CD4-positive, alpha-beta T cell treated with Interleukin-1 beta for 1 hour (primary cell): ENCODE measurements at places on chromosomes 12 and 14.

DNA sequence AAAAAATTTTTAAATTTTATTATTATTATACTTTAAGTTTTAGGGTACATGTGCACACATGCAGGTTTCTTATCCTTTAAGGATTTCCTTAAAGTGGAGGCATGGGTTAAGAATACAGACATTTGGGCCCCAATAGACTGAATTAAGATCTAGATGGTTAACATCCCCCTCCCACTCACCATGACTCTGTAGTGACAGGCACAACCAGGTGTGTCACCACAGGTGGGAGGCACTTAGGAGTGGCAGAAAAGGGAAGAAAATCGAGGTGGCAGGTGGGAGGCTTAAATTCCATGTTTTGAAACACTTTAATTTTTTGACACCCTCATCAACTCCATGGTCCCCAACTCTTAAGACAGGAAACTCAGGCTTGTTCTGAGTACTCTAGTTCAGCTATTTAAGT is 37.6 kb upstream of the GRIP1 start:
- DNase-seq = no peak

- DNase-seq = no peak
Observed at GRCh38 chr14:103243764-103244737, 90.0 kb upstream of the EIF5 start.

DNA sequence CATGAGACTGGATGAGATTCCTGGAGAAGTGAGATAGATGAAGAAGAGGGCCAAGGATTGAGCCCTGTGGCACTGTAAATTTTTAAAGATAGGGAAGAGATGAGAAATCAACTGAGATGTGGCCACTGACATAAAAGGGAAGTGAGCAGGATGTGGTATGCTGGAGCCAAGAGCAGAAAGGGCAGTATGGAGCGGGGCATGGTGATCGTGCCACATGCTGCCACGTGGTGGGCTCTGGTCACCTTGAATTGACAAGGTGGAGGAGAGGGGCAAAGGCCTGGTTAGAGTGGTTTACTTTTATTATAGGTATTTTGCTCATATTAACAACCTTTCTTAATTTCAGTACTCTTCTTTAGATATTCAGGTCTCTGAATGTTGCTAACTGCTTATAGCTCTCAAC is 257.9 kb downstream of the NEDD1 start:
- no peak for DNase-seq

DNA sequence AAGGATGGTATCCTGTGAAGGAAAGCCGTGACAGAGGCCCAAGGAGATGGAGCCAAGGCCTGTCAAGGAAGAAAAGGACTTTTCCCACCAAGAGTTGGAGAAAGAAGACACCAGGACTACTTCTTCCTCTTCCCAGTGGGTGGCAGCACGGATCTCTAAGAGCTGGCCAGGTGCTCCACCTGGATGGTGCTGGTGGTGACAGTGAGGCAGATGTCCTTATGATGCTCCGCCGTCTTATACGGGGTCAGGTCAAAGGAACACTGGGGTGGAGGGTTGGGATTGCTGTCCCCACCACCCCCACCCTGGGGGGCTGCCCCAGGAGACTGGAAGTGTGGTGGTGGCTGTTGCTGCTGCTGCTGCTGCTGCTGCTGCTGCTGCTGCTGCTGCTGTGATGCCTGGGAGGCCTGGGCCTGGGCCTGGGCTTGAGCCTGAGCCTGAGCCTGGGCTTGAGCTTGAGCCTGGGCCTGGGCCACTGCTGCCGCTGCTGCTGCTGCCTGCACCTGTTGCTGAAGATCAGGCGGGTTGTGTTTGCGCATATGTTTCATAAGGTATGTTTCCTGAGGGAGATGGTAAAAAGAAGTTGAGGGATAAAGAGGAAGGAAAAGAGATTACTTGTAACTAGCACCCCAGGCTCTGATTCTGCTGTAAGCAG is 4.8 kb upstream of the ING4 start:
- no peak for DNase-seq

GRCh38 chr12:90013409-90013808 is 304.8 kb upstream of the ATP2B1 start:
- peak; percentile 38 for DNase-seq

- no peak for DNase-seq
Observed at GRCh38 chr12:76692846-76693245, 71.1 kb upstream of the ZDHHC17 start.

- no peak for DNase-seq
Observed at GRCh38 chr14:95490138-95490509, 26.3 kb downstream of the SYNE3 start.

GRCh38 chr12:48934312-48934706 is 9.0 kb upstream of the FKBP11 start:
- no peak for DNase-seq
